ENCODE measurements at places on chromosomes 7 and 10.

GRCh38 chr7:100407285-100408180, 21.0 kb downstream of the ZCWPW1 start:
- peak; percentile 69 for DNase-seq

DNA sequence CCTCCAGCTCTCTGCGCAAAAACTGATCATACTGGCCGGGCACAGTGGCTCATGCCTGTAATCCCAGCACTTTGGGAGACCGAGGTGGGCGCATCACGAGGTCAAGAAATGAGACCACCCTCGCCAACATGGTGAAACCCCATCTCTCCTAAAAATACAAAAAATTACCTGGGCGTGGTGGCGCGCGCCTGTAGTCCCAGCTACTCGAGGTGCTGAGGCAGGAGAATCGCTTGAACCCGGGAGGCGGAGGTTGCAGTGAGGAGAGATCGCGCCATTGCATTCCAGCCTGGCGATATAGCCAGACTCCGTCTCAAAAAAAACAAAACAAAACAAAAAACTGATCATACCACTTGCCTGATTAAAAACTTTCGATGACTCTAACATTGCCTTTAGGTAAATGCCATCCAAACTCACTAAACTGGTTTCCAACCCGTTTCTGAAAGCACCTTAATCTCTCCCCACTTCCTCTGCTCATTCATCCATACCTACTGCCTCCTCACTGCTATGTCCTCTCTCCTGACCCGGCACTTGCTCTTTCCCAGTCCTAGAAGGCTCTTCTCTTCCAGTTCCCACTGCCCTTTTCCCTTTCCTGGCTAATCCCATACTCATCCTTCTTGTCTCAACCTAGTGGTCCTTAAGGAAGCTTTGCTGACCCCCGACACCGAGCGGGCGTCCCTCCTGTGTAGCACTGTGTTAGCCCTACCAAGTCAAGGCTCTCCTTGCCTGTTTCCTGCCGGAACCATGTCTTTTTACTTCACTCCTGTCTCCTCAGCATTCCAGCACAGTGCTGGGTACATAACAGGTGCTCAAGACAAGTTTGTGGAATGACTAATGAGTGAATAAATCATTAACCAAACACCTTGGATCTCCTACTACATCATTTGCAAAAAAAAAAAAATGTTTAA, 686 bp upstream of the MIOS start:
- DNase-seq: no peak

DNA sequence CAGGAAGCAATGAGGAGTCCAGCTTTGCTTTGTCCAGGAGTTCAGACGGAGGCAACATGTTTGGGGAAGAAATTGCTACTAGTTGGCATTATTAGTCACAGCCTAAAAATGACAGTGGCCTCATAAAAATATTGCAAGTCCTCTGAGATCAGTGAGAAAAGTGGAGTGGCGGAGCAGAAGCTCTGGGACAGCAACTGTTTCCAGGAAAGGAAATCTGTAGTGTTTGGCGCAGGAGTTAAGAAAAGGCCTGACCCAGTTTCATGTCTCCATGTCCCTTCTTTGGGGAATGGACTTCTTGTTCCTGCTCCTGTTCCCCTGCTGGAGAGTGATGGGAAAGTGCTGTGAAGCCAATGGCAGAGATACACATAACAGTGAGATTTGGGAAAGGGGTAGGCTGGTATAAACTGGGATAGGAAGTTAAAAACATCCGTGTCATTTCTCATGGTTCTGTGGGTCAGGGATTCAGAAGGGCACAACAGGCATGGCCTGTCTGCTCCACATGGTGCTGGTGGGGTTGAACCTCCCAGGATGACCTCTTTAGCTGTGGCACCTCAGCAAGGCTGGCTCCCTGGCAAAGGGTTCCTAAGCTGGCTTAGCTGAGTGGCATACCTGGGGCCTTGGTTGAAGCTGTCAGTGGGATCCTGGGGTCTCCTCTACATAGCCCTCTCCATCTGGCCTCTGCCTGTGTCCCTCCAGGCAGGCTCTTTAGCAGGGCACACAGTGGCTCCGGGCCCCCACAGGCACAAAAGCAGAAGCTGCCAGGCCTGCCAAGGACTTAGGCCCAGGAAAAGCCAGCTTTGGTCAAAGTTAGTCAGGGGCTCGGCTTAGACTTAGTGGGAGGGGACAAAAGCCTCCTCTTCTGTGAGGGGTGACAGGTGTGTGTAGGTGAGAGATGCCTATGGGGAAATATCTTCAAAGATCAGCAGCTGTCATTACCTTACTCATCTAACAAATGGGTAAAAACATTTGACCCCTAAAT, 77.7 kb downstream of the WDFY4 start:
- no peak for DNase-seq

GRCh38 chr10:62502995-62503613, 128.9 kb downstream of the ZNF365 start:
- no peak for DNase-seq

GRCh38 chr10:13893926-13894325, 307.2 kb downstream of the PRPF18 start:
- no peak for DNase-seq

DNA sequence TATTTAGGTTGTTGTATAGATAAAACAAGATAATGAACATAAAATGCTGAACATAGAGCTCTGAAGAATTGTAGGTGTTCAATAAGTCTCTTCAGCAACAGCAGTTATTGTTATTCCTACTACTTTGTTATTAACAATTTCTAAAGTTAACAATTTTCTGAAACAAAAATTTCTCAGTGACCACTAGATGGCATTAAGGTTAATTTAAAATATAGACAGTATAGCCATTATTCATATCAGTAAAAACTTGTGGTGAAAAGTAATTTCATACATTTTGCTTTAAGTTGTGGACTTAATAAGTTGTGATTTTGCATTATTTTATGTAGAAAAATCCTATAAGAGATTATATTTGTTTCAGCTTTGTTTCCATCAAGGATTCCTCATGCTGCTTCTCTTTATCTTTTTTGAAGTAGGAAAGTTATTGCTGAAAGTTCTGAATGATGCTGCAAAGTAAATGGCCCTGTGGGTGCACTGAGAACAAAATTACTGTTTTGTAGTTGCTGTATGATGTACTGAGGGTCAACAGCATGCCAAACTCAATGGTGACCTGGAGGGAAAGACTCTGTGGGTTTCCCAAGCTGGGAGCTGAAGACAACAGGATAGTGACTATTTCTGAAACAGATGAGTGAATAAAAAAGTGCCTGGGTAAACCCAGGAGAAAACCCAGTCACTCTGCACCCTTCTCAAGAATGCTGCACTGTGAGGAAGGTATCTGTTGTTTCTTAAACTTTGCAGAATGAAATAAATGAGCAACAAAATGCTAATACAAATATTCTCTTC, 253.6 kb downstream of the KIF20B start:
- DNase-seq: no peak

DNA sequence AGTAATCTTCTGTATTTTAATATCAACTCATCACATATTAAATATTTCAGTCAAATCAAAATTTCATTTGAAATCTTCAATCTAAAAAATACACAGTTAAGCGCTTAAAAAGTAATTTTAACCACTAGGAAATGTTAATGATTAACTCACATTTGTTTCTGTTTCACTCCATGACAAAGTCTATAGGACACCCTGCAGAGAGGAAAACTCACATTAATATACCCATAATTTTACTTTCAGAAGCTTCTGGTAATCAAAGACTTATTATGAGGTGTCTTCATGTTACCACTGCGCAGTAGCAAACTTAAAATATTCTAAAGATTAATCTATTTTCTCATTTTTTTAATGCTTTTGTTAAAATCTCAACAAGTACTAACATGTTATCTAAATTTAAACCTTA, 41.0 kb upstream of the ZNF518A start:
- no peak for DNase-seq

DNA sequence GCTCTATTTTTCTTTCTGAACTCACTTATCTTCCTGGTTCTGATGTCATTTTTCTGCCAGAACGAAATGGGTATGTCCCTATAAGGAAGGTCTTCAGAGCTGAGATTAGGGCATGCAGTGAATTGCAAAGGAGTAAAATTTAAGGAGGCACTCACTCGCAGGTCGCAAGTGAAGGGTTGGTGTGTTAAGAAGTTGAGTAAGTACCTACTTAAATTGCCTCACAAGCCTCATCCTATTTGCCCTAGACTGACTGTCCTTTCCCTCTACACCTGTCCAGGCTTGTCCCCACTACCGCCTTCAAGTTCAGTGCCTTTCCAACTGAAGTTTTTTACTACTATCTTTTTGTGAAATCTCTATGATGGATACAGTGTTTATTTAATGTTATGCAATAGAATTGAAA, 191.5 kb downstream of the AHR start:
- DNase-seq: no peak

DNA sequence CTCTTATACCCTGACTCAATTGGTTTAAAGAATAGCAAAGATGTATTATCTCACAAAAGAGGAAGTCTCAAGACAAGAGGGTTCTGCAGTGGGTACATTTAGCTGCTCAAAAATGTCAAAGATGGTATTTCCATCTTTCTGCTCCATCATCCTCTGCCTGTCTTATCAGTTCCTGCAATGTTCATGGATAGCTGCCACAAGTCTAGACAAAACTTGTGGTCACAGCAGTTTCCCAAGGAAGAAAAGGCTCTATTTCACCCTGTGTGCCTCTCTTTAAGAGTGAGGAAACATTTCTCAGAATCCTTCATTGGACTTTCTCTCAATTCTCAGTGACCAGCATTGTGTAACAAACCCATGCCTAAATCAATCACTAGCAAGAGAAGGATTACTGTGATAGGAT, 634.2 kb upstream of the AUTS2 start:
- no peak for DNase-seq

DNA sequence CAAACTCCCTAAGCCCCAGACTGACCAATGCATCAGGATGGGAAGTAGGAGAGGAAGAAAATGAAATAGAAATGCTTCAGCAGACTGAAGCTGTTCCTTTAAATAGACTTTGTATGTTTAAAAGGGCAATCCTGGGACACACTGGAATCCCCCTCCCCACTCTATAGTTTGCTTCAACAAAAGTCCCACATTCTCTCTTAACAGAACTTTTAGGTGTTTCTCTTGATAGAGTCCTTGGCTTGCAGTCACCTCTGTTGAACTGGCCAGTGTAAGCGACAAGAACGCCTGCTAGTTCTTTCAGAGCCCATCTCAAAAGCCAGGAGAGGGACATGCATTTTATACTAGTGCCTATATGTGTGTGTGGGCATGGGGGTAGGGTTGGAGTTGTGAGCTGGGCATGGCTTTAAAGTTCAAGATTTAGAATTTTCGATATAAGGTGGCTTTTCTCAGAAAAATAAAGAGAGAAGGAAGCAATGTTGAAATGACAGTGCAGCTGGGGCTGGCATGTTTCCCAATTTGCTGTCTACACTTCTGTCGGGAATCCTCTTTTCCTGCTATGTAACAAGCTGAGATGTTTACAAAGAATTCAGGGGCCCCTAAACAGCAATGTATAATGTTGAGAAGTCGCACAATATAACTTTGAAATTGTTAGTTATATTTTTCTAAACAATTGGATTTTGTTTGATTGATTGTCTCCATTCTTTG, 2.1 kb downstream of the TBX20 start:
- DNase-seq: no peak

DNA sequence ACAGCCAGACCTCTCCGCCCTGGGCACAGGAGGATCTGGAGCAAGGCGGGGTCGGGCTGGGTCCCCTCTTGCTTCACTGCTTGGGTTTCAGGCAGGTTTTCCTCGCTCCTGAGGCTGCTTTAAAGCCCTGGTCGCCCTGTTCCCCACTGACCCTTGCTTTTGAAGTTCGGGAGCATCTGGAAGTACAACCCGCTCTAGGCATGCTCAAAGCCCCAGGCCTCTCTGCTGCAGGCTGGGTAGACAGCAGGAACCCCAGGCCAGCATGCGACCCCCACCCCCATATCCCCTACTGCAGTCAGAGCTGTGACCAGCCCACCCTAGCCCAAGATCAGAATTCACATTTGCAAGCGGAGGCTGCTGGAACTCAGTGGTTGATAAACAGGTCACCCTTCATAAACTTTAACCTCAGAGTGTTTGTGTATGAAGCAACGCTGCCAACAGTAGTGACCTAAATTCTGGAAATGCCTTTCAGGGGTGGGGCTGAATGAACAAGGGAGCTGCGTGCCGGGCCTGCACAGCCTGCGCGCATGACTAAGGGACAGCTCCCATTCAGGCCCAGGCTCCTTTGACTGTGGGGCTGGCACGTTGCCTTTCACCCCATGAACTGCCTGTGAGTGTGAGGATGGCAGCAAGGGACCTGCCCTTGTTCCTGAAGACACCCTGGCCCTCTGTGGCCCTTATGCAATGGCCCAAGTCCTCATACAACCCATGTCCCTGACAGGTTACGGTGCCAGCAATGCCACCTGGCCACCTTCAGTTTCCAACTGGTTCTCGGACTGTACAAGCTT, 52.5 kb downstream of the PROSER2 start:
- DNase-seq: no peak

DNA sequence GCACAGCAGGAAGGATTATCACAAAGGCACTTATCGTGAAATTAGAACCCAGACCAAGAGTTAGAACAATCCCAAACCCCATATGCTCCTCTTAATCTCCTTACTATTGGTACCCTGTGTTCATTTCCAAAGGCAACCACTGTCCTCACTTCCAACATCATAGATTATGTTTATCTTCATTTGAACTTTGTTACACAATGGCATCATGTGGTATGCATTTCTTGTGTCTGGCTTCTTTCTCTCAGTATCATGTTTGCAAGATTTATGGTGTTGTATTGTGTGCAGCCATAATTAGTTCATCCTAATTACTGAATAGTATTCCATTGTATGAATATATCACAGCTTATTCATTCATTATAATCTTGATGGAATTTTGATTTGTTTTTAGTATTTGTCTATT, 124.6 kb upstream of the SEC61G start:
- DNase-seq: no peak
